HAP-1 (cell line): ENCODE measurements at places on chromosomes 5 and 9.
A peak's percentile ranks its signal among the peaks of the same experiment; 100 is the strongest.

- no peak for DNase-seq
Measured at GRCh38 chr5:60527072-60527471, 172.9 kb downstream of the DEPDC1B start.

- no peak for DNase-seq
Measured at GRCh38 chr9:15295761-15296405, 11.1 kb downstream of the TTC39B start.

DNA sequence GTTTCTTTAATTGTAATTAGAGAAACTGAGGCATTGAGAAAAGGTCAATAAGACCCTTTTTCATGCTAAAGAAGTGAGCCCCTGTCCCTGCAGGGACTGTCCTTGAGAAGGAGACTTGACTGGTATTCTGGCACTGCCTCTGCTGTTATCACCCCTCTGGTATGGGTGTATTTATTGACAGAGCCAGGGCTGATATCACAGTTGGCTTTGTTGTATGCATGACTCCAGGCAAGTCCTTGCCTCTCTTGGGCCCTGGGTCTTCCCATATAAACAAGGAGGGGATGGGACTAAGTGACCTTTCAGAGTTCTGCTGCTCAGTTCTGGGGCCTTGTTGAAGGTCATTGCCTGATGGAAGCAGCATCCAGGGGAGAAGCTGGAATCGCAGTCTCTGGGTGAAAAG, 71.8 kb upstream of the PPARGC1B start:
- no peak for DNase-seq

- peak; percentile 90 for DNase-seq
Measured at GRCh38 chr5:65624025-65624570, at the start of gene TRIM23. Gene TRIM23, minus strand, starts transcription at chr5:65624333. Its CDS starts 59 bp downstream, at chr5:65624274.

GRCh38 chr5:116935561-116936162, 361.0 kb upstream of the SEMA6A start:
- DNase-seq: no peak

DNA sequence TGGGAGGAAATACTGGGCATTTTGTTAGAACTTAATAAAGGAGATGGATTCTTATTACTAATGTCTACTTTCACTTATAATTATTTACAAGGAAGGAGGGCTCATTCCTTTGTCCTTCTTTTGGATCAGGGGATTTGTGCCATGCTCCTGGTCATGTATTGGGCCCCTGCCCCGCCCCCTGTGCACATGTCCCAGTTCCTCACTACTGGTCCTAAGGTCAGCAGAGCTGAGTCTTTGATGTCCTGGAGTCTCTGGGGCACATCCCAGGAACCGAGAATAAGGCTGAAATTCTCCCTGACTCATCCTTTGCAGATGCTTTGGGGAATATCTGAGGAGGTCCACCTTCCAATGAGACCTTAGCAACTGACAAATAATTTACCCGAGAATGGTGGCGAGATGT, 19.6 kb upstream of the TIFAB start:
- DNase-seq: no peak

DNA sequence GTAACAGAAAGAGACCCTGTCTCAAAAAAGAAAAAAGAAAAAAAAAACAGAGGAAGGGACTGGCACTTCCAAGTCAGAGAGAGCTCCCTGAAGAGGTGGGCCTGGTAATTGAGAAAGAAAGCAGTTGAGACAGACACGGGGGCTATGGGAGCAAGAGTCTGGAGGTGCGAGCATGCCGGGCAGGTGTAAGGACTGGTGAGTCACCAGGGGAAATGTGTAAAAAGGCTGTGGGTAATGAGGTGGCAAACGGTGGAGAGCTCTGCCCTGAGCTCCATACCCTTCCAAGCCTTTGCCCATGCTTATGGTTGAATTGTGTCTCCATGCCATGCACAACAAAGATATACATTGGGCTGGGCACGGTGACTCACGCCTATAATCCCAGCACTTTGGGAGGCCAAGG, 18.0 kb upstream of the JADE2 start:
- no peak for DNase-seq

GRCh38 chr5:173242079-173242478, 7.1 kb upstream of the NKX2-5 start:
- DNase-seq: no peak

GRCh38 chr5:178249191-178249989, 16.8 kb upstream of the PHYKPL start:
- no peak for DNase-seq

- no peak for DNase-seq
Measured at GRCh38 chr9:99366183-99366582, 144.1 kb downstream of the SEC61B start.

- no peak for DNase-seq
Measured at GRCh38 chr5:79955941-79956670, 35.0 kb downstream of the MTX3 start.

DNA sequence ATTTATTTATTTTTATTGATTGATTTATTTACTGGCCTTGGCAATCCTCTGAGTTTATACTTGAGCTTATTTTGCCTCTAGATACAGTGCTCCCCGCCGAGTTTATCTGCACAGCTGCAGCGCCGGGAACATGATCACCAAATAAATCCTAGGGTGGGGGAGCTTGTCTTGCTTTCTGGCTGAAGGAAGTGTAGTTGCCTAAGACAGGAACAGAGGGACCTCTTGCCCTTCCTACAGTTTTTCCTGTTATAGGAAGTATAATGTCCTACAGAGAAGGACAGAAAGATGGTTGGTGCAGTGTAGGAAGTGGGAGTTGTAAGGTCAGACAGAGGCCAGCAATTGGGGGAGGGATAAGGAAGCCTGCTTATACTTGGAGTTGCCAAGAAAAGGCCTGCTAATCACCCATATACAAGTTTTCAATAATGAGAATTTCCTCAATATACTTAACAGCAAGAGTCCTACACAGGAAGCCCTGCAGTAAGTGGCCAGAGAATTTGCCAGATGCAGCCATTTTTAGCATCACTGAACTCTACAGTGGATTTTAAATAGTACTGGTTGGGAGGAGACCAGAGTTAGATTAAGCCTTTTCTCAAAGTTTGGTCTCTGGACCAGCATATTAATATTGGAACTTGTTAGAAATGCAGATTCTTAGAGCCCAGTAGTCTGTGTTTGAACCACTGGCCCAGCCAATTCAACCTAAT, 7.7 kb downstream of the AOPEP start:
- DNase-seq: no peak

DNA sequence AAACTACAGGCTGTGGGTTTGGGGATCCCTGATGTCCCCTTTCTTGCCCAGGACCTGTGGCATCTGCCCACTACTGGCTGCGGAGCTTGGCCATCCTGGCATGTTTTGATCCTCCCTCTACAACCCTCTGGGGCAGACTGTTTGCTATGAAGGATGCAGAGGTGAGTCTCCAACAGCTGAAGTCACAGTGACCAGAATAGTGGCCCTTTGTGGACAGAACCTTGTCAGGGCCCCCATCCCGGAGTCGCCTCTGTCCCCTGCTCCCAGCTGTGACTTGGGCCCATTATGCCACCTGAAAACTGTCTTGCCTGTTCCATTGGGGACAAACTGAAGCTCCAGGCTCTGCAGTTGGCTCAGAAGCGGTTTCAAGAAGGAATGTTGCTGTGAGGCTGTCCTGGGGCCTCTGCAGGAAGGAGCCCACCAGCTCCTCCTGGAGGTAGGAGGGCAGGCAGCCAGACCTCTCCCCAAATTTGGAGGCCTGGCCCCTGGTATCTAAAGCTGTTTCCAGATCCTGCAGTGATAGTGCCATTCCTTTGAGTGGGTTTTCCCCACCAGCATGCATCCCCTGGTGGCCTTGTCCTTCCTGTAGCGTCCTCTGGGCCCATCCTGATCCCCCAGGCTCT, 93.3 kb downstream of the BARX1 start:
- DNase-seq: no peak

GRCh38 chr9:89608641-89609335, 4.0 kb downstream of the GADD45G start:
- DNase-seq: no peak

GRCh38 chr5:133995883-133996563, 8.8 kb downstream of the VDAC1 start:
- no peak for DNase-seq

DNA sequence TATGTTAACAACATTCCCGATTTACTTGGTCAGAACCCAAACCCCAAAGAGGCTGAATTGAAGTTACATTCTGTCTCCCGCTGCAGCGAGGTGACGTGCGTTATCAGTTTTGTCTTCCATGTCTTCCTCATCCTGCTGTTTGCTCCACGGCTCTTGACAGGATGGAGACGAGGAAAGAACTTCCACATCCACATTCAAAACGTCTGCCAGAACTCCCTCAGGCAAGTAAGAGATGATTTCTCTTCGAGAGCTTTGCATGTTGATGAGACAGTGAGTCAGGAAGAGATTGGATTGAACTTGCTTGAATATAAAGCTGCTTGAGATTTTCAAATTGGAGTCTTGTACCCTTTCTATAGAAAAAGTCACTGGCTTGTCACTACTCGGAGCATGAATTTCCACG, 242.6 kb downstream of the AUH start:
- no peak for DNase-seq

DNA sequence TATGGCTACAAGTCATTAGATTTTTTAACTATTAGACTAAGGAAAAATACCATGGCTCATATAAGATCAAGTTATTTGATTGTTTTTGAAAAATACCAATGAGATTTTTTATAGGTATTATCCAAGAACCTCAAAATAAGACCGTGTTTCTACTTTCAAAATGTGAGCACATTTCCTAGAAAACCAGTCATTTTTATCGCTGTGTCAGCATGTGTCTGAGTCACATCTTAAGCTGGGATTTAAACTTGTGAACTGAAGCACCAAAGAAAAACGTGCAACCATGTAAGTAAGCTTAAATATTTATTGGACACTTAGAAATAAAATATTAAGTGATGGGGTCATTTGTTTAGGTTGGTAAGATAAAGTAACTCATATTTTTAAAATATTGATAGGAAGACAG, 1676.0 kb upstream of the NUDT12 start:
- no peak for DNase-seq

DNA sequence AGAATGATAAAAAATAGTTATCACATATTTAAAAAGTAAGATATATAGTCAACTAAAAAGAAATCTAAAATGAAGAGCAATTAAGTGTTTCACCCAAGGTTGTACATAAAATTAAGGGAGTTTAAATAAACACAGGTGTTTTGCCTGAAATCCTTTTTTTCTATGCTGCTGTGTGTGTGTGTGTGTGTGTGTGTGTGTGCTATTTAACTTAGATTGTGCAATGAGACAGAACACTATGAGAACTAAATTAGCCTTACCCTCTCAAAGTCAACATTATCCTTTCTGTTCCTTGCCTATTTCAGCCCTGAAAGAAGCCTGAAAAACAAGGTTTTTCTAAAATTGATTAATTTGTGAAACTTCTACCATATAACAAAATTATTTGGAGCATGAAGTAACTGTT, 516.2 kb downstream of the ELAVL2 start:
- DNase-seq: no peak

DNA sequence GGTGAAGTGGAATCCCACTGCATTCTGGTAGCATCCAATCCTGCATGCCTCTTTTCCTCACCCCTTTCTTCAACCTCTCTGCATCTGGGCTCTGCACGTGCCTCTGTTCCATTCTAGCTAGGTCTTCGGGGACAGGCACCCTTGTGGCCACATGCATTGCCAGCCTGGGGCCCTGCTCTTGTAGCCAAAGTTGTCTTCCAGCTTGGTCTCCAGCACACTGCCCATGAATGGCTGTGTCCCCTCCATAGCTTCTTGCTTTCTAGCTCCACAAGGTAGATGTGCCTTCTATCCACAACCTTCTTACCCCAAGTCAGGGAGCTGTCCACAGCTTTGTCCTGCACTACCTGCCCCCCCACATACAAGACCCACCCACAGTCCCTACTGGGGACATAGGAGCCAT, 32.6 kb downstream of the ALG2 start:
- DNase-seq: no peak

- DNase-seq: no peak
Measured at GRCh38 chr5:37792975-37793631, 46.7 kb downstream of the GDNF start.

- DNase-seq: peak; percentile 69
Measured at GRCh38 chr9:31355965-31356364, 1028.5 kb upstream of the ACO1 start.

DNA sequence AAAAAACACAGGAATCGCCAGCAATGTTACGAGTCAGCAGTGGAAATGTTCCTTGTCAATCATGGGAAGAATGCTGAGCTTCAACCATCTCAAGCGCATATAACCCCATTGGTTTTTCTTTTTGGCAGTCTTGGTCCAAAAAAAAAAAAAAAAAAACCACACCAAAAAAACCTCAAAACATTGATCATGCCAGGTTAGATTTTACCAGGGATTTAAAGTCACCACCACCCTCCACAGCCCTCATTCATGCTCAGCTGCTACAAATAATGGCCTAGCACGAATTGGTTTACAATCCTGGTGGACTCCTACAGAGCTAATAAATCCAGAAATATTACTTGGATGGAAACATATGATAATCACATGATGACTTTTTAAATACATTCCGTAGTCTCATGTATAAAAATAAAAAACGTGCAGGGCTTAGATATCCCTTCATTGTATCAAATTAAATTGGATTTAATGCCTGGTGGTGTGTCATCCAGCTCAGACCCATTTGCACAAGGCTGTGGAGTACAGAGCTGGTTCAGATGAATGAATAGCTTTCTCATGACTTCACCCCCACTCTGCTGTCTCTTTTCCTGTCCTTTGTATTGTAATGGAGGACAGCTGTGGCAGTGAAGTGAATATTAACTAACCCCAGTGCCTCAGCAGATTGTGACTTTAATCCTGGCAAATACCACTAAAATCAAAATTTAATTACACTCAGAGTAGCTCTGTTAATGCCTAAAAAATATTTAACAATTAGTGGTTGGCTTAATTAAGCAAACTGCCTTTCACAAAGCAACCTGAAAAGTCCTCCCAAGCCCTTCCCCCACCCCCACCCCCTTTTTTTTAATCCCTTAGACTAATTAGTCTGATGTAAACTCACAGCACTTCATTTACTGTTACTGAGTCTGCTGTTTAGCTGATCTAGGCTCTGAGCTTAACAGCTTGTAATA, 626.5 kb upstream of the ZNF608 start:
- peak; percentile 47 for DNase-seq

DNA sequence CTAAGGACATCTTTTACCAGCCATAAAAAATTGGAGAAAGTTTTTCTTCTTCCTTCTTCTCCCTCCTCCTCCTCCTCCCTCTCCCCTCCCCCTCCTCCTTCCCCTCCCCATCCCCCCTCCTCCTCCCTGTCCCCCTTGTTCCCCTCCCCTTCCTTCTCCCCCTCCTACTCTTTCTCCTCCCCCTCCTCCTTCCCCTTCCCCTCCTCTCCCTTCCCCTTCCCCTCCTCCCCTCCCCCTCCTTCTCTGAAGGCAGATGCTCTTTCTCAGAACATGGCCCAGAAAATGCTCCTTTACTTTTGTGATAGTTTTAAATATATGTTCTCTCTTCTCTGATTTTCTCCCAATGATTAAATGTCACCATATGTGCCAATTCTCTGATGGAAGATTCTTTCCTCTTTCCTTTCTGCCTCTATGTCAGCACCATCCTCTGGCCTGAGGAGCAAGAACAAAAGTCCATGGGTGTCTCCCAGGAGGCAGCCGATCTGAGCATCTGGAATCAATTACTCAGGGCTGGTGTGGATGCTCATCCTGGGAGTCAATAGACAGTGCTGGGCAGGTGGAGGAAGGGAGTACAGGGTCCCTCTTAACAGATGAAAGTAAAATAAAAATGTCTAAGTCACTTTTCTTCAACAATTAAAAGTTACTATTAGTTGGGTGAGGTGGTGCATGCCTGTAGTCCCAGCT, 63.0 kb upstream of the GNA14 start:
- DNase-seq: no peak

- DNase-seq: peak; percentile 50
Measured at GRCh38 chr9:95409650-95410426, 92.3 kb upstream of the FANCC start.
